ENCODE measurements at places on chromosomes 4 and X. TPM values are rescaled to one million over a fixed set of nuclear protein-coding genes. Genes with fewer than 3 reads are reported as not detected.
A peak's percentile ranks its signal among the peaks of the same experiment; 100 is the strongest.

DNA sequence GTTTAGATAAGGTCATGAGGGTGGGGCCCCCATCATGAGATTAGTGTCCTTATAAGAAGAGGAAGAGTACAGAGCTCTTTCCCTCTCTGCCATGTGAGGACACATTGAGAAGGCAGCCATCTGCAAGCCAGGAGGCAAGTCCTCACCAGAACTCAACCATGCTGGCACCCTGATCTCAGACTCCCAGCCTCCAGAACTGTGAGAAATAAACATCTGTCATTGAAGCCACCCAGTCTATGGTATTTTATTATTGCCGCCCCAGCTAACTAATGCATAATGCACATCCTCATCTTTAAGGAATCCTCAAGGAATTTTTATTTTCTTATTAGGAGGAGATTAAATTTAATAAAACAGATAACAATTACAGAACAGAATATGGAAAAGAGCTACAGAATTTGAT, 16.7 kb upstream of the EXOSC9 start:
- no peak for DNase-seq

The CT45A3 gene
- not detected for total RNA-seq

GRCh38 chr4:140061194-140061593, 92.8 kb downstream of the MAML3 start:
- DNase-seq = no peak

DNA sequence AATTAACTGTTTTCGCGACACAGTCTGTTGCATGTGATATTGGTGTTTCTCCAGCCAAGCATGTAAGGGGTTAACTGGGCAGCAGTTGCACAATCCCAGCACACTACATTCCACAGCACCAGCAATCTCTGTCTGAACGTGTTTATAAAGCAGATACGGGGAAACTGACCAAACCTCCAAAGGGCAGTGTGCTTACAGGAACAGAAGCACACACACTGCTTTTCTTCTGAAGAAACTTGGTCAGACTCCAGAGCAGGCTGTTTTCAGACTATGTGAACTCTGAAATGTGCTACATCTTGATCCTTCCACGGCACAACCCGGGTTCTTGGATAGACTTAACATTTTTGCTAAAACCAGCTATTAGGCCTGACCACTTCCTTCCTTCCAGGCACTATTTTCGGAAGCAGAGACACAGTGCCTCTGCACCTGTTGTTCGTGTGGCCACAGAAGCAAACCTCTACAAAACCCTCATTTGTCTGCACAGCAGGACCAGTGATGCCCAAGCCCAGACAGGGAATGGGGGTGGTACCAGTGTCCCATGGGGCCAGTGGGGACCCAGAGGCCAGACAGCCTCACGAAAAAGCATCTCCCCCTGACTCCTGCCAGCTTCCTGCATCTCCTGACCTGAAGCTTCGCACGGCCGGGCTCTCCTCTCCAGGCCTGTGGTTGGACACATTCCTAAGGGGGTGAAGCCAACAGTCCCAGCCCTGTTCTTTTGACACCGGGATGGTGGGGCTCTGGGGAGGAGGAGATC, 90.1 kb downstream of the IRF2 start:
- peak; percentile 98 for DNase-seq

- DNase-seq = no peak
Observed at GRCh38 chr4:151700566-151701316, 60.1 kb downstream of the GATB start.

The RTL9 gene
- 1.5 TPM for total RNA-seq

- no peak for DNase-seq
Observed at GRCh38 chr4:184099535-184099966, 118.1 kb downstream of the ENPP6 start.

GRCh38 chr4:183906489-183906738, 1.3 kb downstream of the STOX2 start:
- no peak for DNase-seq
